ENCODE measurements at places on chromosomes 11 and 22.

GRCh38 chr11:113960702-113961330 lies 14.1 kb upstream of the HTR3A start:
- DNase-seq: no peak

GRCh38 chr11:61569701-61570100 lies 11.2 kb downstream of the SYT7 start:
- DNase-seq: no peak

DNA sequence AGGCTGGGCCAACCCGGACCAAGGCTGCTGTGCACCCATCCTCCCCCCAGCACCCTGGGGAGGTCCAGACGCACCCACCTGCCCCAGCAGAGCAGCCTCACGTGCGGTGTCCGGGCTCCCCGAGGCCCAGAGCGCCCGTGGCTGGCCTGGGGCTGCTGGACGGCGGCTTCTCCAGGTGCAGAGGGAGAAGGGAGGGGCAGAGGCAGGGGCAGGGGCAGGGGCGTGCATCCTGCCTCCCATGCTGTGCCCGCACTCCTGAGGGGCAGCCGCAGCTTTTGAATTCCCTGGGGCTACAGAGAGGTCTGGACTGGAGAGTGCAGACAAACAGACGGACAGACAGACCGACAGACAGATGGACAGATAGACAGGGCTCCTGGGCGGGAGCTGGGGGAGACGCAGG lies 83.6 kb upstream of the PRR5 start:
- no peak for DNase-seq

GRCh38 chr11:118635642-118636041 lies 28.2 kb downstream of the PHLDB1 start:
- DNase-seq: no peak

DNA sequence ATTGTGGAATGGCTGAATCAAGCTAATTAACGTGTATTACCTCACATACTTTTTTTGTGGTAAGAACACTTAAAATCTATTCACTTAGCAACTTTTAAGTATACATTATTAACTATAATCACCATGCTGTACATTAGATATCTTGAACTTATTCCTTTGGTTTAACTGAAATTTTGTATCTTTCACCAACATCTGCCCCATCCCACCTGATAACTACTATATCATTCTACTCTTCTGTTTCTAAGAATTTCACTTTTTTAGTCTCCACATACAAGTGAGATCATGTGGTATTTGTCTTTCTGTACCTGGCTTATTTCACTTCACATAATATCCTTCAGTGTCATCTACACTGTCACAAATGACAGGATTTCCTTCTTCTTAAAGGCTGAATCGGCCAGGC lies 17.1 kb upstream of the VWA5A start:
- no peak for DNase-seq

DNA sequence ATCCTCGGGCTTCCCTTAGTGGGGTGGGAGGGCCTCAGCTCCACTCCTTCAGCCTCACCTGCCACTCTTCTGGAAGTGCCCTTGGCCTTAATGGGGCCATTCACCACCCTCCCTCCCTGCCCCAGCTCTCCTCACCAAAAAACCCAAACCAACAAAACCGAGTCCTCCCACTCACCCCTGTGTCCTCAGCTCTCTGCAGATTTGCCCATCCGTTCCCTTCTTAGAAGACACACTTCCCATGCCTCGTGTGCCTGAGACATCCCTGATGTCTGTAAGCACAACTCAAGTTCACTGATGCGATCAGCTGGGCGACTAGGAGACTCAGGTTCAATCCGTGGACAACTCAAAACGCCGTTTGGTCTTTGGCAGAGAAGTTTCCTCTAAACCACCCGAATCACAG lies 839.2 kb downstream of the TBC1D22A start:
- DNase-seq: no peak

- no peak for DNase-seq
Measured at GRCh38 chr11:67558084-67558772, 25.4 kb upstream of the GSTP1 start.
